ENCODE measurements at places on chromosomes 7 and 10.

DNA sequence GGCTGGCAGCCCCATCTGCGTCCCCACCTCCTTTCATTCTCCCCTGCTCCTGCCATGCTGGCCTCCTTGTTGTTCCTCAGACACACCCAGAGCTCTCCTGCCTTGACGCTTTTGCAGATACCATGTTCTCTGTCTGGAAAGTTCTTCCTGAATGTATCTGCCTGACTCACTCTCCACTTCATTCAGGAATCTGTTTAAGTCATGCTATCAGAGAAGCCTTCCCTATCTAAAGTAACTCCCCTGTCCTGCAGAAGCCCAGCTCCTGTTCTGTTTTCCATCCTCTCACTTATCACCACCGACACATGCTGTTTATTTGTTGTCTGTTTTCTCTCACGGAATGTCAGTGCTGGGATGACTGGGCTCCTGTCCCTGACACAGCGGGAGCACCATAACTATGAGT lies 82.0 kb downstream of the AFAP1L2 start:
- no peak for DNase-seq

GRCh38 chr7:70554646-70555045 lies 577.3 kb upstream of the GALNT17 start:
- no peak for DNase-seq

- DNase-seq = no peak
These were observed 44.7 kb downstream of the SH2D4B start for GRCh38 chr10:80582286-80582960.

GRCh38 chr10:17077346-17077781 lies 52.2 kb downstream of the CUBN start:
- no peak for DNase-seq

GRCh38 chr10:23439961-23440889 lies 1.4 kb downstream of the OTUD1 start:
- no peak for DNase-seq

GRCh38 chr10:73967022-73967429 lies 30.9 kb upstream of the VCL start:
- DNase-seq = no peak

- DNase-seq = no peak
These were observed 394.7 kb downstream of the AUTS2 start for GRCh38 chr7:69992938-69993337.

- no peak for DNase-seq
These were observed 39.3 kb downstream of the FAM13C start for GRCh38 chr10:59323036-59323459.

GRCh38 chr7:43594020-43594419 lies 11.1 kb downstream of the STK17A start:
- DNase-seq = no peak

GRCh38 chr7:77985974-77986339 lies 187.4 kb downstream of the PHTF2 start:
- DNase-seq = no peak

DNA sequence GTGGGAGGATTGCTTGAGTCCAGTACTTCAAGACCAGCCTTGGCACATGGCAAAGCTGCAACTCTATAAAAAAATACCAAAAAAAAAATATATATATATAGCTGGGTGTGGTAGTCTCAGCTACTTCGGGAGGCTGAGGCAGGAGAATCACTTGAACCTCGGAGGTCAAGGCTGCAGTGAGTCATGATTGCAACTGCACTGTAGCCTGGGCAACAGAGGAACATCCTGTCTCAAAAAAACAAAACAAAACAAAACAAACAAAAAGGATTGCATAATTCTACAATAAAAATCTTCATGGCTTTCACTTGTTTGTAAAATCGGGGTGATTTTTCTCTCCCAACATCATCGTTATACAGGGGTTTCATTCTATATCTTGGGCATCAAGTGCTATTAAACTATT lies 35.1 kb downstream of the GUSB start:
- DNase-seq = no peak

DNA sequence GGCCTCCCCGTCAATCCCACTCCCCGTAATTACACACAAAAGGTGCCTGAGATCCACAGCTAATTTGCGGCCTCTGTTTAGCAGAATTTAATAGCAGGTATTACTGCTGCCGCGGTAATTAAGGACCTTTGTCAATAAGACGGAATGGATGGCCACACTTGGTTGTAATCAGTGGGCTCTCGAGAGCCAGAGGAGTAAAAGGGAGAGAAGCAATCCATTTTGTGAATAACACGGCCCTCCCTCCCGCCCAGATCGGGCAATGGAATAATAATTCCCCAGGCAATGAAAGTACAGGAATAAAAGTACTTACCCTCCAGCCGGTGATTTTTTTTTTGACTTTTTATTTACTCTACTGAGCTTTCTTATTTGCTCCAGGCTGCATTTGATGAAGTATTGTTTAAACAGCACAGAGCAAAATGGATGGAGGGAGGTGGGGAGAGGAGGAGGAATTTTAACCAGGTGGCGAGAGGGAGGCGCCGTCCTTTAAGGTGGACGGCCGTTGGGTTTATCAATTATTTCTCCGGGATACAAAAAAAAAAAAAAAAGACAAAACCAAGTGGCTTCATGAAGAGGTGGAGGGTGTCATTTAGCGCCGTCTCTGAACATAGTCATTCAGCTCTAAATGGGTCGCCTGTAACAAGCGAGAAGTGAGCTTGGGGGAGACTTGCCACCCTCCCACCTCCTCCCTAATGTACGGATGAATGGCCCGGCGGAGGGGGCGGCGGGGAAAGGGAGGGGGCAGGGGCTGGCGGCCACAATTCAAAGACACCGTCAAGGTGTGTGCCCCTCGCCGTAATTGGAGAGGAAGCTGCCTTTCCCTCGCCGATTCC lies 120.3 kb downstream of the BUB3 start:
- no peak for DNase-seq

GRCh38 chr10:119754085-119754484 lies 28.2 kb downstream of the INPP5F start:
- DNase-seq = no peak

GRCh38 chr7:93575555-93576399 lies 1.3 kb upstream of the CALCR start:
- no peak for DNase-seq

- DNase-seq = no peak
These were observed 75.4 kb downstream of the CFTR start for GRCh38 chr7:117555260-117555659.

- no peak for DNase-seq
These were observed 42.1 kb downstream of the ARHGAP21 start for GRCh38 chr10:24681572-24682088.

DNA sequence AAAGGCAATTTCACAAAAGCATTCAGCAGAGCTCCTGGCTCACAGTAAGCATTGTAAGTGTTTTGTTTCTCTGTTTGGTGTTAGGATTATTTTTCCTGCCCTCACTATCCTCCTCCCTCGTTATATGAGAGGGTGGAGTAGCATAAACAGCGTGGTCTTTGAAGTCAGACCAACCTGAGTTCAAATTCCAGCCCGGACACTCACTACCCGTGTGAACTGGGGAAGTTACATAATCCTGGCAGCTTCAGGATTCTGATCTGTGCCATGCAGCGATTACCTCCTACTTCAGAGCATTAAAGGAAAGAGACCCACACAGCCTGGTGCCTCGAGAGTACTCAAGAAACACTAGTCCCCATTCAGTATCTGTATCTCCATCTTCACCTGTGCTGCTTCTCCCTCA lies 386.5 kb downstream of the INHBA start:
- no peak for DNase-seq
